ENCODE measurements at places on chromosomes 1 and 21.
A peak's percentile ranks its signal among the peaks of the same experiment; 100 is the strongest.

- DNase-seq = no peak
Observed at GRCh38 chr1:175470591-175470990, 272.8 kb downstream of the TNR start.

DNA sequence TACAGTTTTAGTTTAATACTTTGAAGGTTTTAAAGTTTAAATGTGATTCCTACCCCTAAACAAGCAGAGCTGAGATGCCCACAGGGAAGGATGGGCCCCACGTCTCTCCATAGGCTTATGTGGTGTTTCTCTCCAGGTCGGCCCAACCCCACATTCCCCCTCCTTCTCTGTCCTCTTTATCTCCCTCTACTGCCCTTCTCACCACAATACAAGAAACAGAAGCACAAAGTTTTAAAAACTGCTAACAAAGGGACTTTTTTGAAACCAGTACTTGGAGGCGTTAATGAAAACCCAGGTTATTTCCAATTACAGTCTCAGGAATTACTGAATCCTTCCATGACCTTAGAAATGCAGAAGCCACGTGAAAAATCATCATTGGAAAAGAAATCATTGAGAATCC is 324.0 kb downstream of the NTNG1 start:
- DNase-seq = peak; percentile 6

- no peak for DNase-seq
Observed at GRCh38 chr21:25370311-25370744, 237.0 kb downstream of the MRPL39 start.

- no peak for DNase-seq
Observed at GRCh38 chr21:21806711-21807597, 808.7 kb downstream of the NCAM2 start.

DNA sequence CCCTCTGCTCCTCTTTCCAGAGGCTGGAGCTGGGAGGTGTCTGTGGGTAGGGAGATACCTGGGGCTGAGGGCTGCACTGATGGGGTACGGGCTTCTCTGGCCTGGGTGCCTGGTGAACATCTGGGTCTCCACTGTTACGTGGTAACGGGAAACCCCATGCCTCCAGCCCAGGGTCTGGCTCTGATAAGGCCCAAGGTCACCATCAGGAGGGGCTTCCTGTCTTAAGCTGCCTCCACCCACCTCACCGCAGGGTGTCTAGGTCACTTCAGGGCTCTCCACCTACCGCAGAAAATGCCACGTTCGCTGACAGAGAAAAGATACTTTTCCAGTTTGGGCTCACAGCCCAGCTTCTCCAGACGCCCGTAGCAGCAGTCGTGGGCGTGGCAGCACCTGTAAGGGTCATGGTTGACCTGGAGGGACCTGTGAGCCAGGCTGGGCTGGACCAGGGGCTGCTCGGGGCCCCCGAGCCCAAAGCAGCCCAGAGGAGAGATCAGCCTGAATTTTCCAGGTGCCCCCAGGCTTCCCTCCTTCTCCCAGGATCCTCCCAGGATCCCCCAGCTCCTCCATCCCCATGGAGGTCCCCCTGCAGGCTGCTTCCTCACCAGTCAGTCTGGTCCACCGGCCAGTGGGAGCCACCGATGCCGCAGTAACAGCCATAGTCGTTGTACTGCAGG is 1.3 kb downstream of the PLA2G2E start:
- DNase-seq = no peak

Measured in T47D (cell line).